ENCODE measurements at places on chromosomes 7 and 10. TPM values are rescaled to one million over a fixed set of nuclear protein-coding genes. Genes with fewer than 3 reads are reported as not detected.
A peak's percentile ranks its signal among the peaks of the same experiment; 100 is the strongest.

The WAC gene
- 89.8 TPM for total RNA-seq

DNA sequence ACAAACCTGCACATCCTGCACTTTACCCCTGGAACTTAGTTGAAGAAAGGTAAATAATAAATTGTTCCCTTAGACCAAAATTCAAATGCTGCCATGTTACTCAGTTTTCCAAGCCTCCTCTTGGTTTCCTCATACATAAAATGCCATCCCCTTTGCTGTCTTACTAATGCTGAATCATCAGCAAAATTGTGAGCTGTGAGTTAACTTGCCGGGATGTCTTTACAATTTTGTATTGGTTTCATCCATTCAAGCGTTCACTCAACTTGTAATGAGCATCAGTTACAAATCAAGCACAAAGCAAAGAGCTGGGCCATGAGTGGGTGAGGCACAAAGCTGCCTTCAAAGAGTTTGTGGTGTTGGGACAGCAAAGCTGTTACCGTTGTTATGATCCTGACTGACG, 395.8 kb upstream of the ZMIZ1 start:
- DNase-seq, result no peak

GRCh38 chr7:130134726-130135125, 64.4 kb downstream of the KLHDC10 start:
- DNase-seq, result no peak

The CLDN15 gene
- total RNA-seq, result 58.5 TPM

GRCh38 chr10:119248681-119249080, 41.3 kb downstream of the GRK5 start:
- no peak for DNase-seq

GRCh38 chr10:95792874-95793285, 36.9 kb downstream of the ENTPD1 start:
- DNase-seq, result no peak

The CALML3 gene
- total RNA-seq, result not detected

The CCDC146 gene
- total RNA-seq, result 37.4 TPM

DNA sequence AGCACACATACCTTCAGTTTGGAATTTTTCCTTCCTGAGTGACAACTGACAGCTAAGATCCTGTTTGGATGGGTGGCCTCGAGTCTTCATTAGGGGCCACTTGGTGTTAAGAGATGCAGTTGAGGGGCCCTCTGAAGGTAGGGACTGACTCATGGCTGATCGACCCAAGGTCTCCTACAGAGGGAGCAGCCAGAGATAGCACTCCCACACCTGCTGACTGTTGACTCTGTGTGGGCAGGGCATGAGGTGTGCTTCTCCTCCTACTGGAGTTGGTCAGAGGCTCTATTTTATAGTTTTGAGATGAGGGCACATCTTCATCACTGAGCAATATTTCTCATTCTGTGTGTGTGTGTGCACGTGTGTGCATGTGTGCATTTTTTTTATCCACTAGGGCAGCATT, 378.8 kb upstream of the PODXL start:
- no peak for DNase-seq

GRCh38 chr10:80276335-80276734, 13.1 kb downstream of the MAT1A start:
- DNase-seq, result no peak

DNA sequence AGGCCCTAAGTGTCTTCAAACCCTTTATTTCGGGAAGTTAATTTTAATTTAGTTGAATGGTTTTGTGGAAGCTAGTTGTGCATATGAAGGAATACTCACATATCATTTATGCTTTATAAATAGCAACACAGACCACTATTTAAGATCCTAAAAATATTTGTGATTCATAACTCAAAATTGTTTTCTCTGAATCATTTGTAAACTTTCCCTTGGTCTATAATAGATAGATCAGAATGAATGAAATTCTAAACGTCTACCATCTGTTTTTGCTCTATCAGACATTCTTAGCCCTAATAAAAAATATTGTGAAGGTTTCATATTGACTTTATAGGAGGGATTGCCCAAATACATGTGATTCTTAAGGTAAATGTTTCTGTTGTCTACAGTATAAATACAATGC, 43.5 kb downstream of the LOXL4 start:
- no peak for DNase-seq

- no peak for DNase-seq
Observed at GRCh38 chr10:73289958-73290357, 37.5 kb upstream of the MRPS16 start.

The IDI2 gene
- not detected for total RNA-seq

GRCh38 chr10:36194276-36194675, 552.2 kb upstream of the FZD8 start:
- no peak for DNase-seq

- DNase-seq, result no peak
Observed at GRCh38 chr7:98681511-98681910, 64.4 kb downstream of the NPTX2 start.

The KIAA1549 gene
- 0.37 TPM for total RNA-seq

The SUN3 gene
- total RNA-seq, result not detected

- DNase-seq, result no peak
Observed at GRCh38 chr10:9823268-9823930, 1194.3 kb upstream of the CELF2 start.

The FAM24B gene
- total RNA-seq, result not detected

DNA sequence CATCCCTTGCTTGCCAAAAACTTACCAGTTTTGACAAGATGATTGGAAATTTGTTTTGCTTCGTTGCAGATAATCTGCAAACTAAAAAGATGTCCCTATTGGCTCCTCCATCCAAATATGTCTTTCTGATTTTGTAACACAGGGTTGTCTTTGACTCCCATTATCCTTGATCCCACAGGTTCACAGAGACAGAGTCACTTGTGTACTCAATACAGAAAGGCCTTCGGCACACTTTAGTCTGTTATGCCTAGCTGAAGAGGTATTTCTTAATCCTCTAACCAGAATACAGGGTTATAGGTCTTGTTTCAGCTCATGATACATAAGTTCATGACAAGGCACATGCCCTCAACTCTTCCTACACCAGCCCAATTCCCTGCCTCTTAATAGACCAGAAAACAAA, 10.7 kb upstream of the CNNM1 start:
- DNase-seq, result no peak

DNA sequence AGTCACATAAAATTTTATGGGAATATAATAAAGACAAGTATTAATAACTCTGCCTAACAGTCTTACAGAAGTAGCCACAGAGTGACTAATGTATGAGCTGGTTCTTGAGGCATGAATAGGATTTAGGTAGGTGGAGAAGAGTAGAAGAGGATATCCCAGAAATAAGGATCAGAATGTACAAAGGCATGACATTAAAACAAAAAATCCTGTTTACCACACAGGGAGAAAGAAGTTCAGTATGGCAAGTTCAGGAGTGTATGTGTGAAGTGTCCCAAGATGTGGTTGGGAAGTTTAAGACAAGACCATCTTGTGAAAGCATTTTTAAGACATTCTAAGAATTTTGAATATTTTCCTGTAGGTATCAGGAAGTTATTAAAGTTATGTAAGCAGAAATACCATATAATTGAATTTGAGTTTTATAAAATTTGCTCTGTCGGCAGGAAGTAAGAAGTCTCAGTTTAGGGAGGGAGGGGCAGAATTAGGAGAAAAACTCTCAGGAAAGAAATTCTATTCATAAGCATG, 64.7 kb upstream of the CAV2 start:
- DNase-seq, result no peak

DNA sequence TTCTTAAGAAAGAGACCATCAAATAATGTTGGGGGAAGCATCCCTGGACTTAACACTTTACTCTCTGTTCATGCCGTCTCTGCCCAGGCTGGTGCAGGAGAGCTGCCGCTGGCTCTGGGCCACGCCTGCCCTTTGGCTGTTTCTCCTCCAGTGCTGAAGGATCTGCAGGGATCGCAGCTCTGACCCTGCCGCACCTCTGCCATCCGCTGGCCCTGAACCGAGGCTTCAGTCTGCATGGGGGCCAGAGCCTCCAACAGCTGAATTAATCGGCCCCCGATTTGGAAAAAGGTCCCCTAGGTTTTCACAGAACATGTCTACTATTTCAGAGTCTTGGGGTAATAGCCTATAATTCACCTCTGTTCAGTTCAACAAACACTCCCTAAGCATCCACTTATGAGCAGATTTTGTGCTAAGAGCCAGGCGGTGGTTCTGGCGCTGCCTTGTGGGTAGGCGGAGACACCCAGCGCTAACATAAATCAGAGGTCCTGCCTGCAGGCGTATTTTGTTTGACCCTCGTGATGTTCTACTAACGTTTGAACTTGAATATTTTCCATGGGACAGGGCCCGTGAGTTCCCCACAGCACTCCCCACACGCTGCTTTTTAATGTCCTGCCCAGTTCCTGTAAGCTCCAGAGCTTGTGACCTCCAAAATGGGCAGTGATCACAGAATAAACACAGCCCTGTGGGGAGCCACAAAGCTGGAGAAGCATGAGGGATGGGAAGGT, 99.0 kb downstream of the DYNC2I1 start:
- no peak for DNase-seq

The TUBAL3 gene
- 0.40 TPM for total RNA-seq

DNA sequence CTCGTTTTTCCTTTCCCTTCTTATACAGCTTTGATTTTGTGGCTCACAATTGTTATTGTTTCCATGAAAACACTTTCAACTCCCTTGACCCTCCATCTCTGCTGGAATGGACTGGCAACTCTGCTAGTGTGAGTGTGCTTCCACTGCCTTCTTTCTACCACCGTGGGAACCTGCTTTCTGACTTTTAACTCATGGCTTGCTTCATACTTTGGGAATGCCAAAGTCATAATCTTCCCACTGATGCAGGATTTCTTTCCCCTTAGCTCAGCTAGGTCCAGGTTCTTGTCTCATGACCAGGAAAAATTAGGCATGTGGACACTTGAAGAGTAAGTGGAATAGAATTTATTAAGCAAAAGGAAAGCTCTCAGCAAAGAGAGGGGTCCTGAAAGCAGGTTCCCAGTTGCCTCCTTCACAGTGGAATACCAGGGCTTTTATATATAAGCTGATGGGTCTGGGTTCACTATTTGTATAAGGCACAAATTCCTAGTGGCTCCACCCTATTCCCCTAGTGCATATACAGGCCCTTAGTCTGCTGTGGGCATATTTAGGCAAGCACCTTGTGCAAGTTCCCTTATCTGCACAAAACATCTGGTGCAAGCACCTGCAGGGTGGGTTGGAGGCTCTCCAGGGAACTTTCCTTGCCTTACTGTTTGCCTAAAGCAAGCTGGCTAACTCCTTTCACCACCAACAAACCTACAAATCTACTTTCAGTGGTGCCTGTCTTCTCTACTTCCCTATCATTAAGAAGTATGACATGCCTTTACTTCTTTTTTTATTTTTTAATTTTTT, 119.5 kb downstream of the CFAP58 start:
- DNase-seq, result no peak

GRCh38 chr7:29866490-29866930, 60.2 kb downstream of the WIPF3 start:
- no peak for DNase-seq

DNA sequence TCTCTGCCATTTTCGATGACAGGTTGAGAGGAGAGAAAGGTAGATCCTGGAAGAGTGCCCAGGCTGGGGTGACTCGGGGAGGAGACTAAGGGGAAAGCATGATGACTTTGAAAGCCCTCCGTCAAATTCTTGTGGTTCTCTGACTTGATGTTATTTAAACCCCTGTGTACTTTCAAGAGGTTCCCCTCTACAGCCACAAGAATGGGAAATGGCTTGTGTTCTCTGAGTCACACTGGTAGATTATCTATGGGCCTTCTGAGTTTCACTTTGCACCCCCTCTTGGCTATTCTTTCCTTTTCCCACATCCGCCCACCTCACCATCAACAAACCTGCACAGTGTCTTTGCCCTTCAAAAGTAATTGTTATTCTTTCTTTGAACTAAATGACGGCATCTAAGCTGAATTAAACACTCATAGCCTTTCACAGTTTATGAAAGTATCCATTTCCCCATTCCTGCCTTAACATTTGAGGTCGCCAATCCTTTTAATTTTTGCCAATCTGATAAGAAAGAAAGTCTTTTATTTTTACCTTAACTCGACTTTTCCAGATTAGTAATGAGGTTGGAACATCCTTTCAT, 24.1 kb downstream of the PRF1 start:
- peak; percentile 53 for DNase-seq

Measured in transverse colon (tissue), 4 donors.